Immature natural killer cell (primary cell): ENCODE measurements at places on chromosomes 4 and X. TPM values are rescaled to one million over a fixed set of nuclear protein-coding genes. Genes with fewer than 3 reads are reported as not detected.

GRCh38 chr4:27428661-27429060 is 568.0 kb downstream of the STIM2 start:
- H3K4me1 ChIP-seq: no peaks in the 10 kb centered on the region
- no peak overlapping the region for H3K4me3 ChIP-seq
- DNase-seq: no peak
- peaks cover 1% of the 10 kb centered on the region for H3K27me3 ChIP-seq

Gene GAB3
- 9.3 TPM for polyA plus RNA-seq

Gene LGI2
- polyA plus RNA-seq: not detected

Gene TRIM75
- not detected for polyA plus RNA-seq

- no peak for DNase-seq
- no peak overlapping the region for H3K4me3 ChIP-seq
- H3K4me1 ChIP-seq: peaks cover 17% of the 10 kb centered on the region
- H3K27me3 ChIP-seq: no peaks in the 10 kb centered on the region
- H3K27ac ChIP-seq: peak overlapping the region; percentile 47
- H3K36me3 ChIP-seq: peaks cover 50% of the 10 kb centered on the region
Measured at GRCh38 chr4:88489100-88489761, 32.3 kb downstream of the HERC5 start.

GRCh38 chr4:48340276-48340964 is 909 bp upstream of the SLAIN2 start:
- H3K4me3 ChIP-seq: peak overlapping the region; percentile 96
- H3K27me3 ChIP-seq: peaks cover 5% of the 10 kb centered on the region
- DNase-seq: no peak
- H3K27ac ChIP-seq: peak overlapping the region; percentile 82
- H3K4me1 ChIP-seq: peaks cover 41% of the 10 kb centered on the region
- no peaks in the 10 kb centered on the region for H3K36me3 ChIP-seq

DNA sequence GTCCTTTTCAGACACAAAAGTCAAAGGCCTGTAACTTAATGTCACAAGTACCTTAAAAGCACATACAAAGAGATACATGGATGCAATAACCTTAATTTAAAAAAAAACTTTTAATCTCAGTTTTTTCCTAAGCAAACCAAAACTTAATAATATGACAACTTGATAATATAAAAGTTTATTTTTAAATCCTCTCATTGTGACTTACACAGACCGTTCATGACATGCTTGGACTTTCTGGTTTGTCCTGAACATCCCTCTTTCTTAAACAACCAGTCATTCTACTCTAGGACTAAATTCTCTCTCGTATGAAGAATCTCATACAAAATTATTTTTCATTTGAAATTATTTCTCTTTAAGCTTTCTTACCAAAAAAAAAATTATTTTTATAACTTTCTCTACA is 43.1 kb upstream of the CYP2U1 start:
- no peak overlapping the region for H3K27ac ChIP-seq
- H3K4me3 ChIP-seq: no peak overlapping the region
- no peaks in the 10 kb centered on the region for H3K36me3 ChIP-seq

DNA sequence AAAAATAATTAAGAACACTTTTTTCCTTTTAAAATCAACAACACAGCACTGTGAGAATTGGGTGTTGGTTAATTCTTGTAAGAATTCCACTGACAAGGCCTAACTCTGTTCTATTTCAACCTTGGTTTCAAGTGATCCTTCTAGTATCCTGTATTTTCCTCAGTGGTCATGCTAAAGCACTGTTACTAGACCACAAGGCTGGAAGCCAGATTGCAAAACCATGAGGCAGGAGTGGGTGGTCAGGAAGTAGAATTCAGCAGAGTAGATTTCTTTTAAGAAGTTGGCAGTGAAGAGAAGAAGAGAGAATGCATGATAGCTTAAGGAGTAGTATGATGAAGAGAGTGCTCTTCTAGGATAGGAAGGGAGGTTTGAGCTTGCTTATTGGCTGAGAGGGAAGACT is 71.6 kb upstream of the LEF1 start:
- H3K4me3 ChIP-seq: no peak overlapping the region
- H3K27me3 ChIP-seq: no peaks in the 10 kb centered on the region
- H3K27ac ChIP-seq: no peak overlapping the region
- no peaks in the 10 kb centered on the region for H3K4me1 ChIP-seq
- no peak for DNase-seq
- no peaks in the 10 kb centered on the region for H3K36me3 ChIP-seq

Gene SMPX
- not detected for polyA plus RNA-seq

DNA sequence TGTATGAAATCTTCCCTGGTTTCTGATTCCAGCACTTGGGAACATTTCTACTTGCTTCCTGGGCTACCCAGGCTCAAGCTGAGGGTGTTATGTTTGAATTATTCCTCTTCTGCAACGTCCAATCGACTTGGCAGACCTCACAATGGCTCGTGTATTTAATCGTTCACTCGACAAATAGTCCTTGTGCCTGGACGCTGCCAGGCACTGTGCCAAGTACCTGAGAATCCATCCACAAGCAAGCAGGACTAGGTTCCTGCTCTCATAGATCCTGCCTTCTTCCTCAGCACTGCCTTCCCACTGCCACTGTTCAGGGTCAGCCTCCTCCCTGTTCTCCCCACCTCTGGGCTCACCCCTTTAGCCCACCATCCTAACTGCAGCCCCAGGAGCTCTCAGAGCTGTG is 113.3 kb downstream of the EFNB1 start:
- no peak overlapping the region for H3K4me3 ChIP-seq
- no peaks in the 10 kb centered on the region for H3K4me1 ChIP-seq
- no peaks in the 10 kb centered on the region for H3K36me3 ChIP-seq
- H3K27ac ChIP-seq: no peak overlapping the region
- no peak for DNase-seq

DNA sequence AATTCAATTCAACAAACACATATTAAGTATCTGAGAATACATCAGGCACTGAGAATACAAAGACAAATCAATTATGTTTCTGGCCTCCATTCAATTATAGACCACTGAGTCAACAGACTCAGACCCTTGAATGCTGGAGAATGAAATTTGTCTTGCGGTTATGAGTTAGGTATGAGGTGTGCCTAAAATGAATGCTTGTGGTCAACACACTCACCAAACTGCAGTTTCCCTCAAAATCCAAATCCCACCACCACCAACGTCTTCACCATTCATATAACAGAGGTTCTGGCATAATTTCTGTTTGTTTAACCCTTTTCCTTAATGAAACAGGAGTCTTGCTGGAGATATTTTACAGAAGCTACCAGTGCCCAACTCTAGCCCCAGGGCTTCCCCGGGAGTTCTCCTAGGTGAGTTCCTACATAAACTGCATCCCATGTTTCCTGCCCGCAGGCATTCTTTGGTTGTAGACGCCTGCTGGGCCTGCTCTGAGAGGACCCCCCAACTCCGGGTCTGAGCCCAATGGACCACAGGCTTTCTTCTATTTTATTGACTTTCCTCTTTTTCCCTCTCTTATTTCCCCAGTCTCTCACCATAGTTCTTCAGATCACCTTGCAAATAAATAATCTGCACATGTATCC is 119.2 kb downstream of the DDX53 start:
- H3K4me3 ChIP-seq: no peak overlapping the region
- H3K36me3 ChIP-seq: no peaks in the 10 kb centered on the region
- H3K27ac ChIP-seq: no peak overlapping the region
- no peak for DNase-seq
- H3K4me1 ChIP-seq: no peaks in the 10 kb centered on the region

Gene HUWE1
- polyA plus RNA-seq: 4.6 TPM

Gene JAKMIP1
- 1.2 TPM for polyA plus RNA-seq

DNA sequence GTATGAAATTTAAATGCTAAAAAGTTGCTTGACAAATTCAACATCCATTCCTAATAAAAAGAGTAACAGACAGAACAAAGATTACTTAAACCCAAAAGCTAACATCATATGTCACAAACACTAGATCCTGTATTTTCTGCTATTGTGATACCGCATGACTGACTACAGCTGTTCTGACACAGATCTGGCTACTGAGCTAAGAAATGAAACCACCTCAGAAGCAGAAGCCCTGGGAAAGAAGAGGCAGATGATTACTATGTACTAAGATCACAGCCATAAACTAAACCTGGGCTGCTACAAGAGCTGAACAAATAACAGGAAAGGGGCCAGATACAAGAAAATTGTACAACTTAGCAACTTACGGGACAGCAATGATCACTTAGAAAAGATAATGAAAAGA is 9.4 kb downstream of the LETM1 start:
- peaks cover 19% of the 10 kb centered on the region for H3K4me1 ChIP-seq
- H3K36me3 ChIP-seq: peaks cover 3% of the 10 kb centered on the region
- H3K27me3 ChIP-seq: no peaks in the 10 kb centered on the region
- no peak for DNase-seq

DNA sequence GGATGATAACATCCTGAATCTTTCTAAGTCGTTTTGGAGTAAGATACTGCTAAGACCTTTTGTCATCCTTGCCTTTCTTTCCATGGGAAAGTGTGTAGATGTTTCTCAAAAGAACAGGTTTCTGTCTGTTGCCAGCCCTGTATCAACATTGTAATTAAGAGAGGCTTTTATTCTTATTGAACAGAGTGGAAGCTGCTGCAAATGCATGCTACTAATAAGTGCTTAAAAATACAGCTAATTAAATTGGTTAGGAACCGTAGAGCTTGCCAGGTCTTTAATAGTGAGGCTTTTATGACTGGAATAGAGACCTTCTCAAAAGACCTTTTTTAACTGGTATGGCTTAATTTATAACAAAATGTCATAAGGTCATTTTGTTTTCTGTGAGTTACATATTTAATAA is 34.4 kb downstream of the INTU start:
- no peak overlapping the region for H3K4me3 ChIP-seq
- peaks cover 2% of the 10 kb centered on the region for H3K27me3 ChIP-seq
- no peaks in the 10 kb centered on the region for H3K4me1 ChIP-seq
- DNase-seq: no peak
- H3K27ac ChIP-seq: no peak overlapping the region
- H3K36me3 ChIP-seq: no peaks in the 10 kb centered on the region

- DNase-seq: no peak
- no peaks in the 10 kb centered on the region for H3K4me1 ChIP-seq
- H3K27me3 ChIP-seq: no peaks in the 10 kb centered on the region
Measured at GRCh38 chr4:106985830-106986229, 50.3 kb downstream of the DKK2 start.

Gene SPIN2B
- polyA plus RNA-seq: 17.1 TPM

Gene TDO2
- polyA plus RNA-seq: not detected

Gene N4BP2
- polyA plus RNA-seq: 8.2 TPM

- H3K27me3 ChIP-seq: peaks cover 9% of the 10 kb centered on the region
- H3K4me1 ChIP-seq: no peaks in the 10 kb centered on the region
- H3K27ac ChIP-seq: no peak overlapping the region
- peak; percentile 80 for DNase-seq
- peak overlapping the region; percentile 77 for H3K4me3 ChIP-seq
Measured at GRCh38 chr4:89283226-89284009, 24.2 kb downstream of the GPRIN3 start.

GRCh38 chrX:7334253-7334935 is 186.4 kb upstream of the PUDP start:
- H3K27me3 ChIP-seq: no peaks in the 10 kb centered on the region
- no peak overlapping the region for H3K4me3 ChIP-seq
- H3K36me3 ChIP-seq: peaks cover 30% of the 10 kb centered on the region
- H3K27ac ChIP-seq: no peak overlapping the region

Gene LRAT
- polyA plus RNA-seq: not detected

GRCh38 chr4:42101446-42101975 is 50.9 kb downstream of the BEND4 start:
- H3K36me3 ChIP-seq: no peaks in the 10 kb centered on the region
- H3K27me3 ChIP-seq: no peaks in the 10 kb centered on the region
- no peaks in the 10 kb centered on the region for H3K4me1 ChIP-seq
- no peak for DNase-seq
- no peak overlapping the region for H3K27ac ChIP-seq

Gene KLF8
- 0.72 TPM for polyA plus RNA-seq

DNA sequence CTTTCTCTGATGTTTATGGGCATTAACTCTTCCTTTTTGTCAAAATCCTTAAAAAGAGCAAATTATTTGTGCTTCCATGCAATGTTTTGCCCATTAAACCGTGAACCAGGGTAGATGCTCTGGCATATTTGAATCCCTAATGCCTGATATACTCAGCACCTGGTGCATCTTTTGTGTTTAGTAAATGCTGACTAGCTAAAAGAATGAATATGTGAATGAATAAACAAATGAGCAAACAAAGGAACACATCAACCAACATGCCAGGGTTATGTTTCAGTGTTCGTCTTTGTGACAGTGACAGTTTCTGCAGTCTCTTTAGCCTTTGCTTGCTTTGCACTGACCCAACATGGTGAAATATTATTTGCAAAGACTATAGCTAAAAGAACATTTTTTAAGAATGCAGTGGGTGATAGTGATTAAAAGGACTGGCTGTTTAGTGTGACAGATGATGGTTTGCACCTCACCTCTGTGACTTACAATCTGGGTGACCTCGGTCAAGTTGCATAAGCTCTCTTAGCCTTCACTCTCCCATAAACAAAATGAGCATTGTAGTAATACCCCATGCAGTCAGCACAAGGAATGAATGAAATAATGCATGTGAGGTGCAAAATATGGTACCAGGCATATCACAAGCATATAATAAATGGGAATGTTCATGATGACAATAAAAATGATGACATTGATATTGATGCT is 29.5 kb downstream of the SMPX start:
- H3K4me1 ChIP-seq: no peaks in the 10 kb centered on the region
- H3K4me3 ChIP-seq: no peak overlapping the region
- no peaks in the 10 kb centered on the region for H3K36me3 ChIP-seq
- DNase-seq: no peak
- H3K27me3 ChIP-seq: peaks cover 2% of the 10 kb centered on the region

DNA sequence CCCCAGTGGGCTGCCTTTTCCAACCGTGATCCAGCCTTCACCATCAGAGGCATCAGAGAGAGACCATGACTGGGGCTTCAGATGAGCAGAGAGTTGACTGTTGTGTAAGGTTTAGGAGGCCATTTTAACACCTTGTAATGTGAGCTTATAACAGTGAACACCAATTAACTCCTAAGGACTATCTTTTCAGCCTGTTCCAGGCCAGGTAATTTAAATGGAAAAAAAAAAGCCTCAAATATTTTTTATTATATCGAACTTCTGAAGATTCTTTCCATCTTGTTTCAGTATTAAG is 13.3 kb upstream of the ELOVL6 start:
- no peaks in the 10 kb centered on the region for H3K36me3 ChIP-seq
- no peak for DNase-seq
- no peak overlapping the region for H3K27ac ChIP-seq
- peaks cover 13% of the 10 kb centered on the region for H3K27me3 ChIP-seq
- H3K4me3 ChIP-seq: no peak overlapping the region

Gene AMBN
- not detected for polyA plus RNA-seq

Gene PNCK
- polyA plus RNA-seq: not detected

Gene NAA15
- 33.9 TPM for polyA plus RNA-seq
